Effector CD4-positive, alpha-beta T cell (primary cell): ENCODE measurements at places on chromosomes 13 and 19.
A peak's percentile ranks its signal among the peaks of the same experiment; 100 is the strongest.

GRCh38 chr19:15453906-15454860, 4.4 kb upstream of the WIZ start:
- no peak for DNase-seq

DNA sequence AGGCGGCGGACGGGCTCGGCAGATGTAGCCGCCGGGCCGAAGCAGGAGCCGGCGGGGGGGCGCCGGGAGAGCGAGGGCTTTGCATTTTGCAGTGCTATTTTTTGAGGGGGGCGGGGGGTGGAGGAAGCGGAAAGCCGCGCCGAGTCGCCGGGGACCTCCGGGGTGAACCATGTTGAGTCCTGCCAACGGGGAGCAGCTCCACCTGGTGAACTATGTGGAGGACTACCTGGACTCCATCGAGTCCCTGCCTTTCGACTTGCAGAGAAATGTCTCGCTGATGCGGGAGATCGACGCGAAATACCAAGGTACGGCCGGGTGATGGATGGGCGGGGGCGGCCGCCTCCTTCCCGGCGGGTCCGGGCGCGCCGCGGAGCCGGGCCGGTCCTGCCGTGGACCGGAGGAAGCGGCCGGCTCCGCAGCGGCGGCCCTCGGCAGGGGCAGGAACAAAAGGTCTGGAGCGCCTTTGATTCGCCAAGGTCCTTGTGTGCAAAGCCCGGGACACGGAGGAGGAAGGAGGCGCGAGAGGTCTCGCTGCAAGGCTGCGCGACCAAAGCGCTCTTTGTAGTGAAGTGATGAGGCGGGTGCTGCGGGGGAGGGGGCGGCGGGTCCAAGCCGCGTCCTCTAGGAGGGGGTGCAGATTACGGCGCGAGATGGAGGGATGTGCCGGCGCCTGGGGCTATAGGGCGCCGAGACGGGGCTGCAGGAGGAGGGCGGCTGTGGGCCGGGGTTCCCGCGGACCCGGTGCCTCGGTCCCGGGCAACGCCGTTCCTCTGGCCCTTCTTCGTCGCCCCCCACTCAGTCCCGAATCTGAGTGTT, 689 bp downstream of the ING1 start:
- peak; percentile 74 for DNase-seq

DNA sequence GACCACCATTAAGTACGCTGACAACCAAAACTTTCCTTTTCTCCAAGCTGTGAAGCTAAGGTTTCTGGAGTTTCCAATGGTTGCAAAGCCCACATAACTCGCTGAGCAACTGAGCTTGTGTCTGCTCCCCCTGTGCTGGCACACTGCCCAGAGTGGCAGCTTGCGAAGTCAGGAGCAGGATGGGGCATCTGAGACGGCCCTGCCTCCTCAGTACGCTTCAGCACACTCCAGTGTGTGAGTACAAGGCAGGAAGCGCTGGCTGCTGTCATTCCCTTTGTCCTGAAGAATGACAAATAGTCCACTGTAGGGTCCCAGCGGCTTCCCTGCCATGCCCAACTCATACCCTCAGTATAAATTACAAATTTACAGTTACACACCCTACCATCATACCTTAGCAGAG, 51.5 kb downstream of the SKA3 start:
- no peak for DNase-seq

- DNase-seq = peak; percentile 26
Measured at GRCh38 chr13:71290963-71291841, 575.8 kb downstream of the DACH1 start.

DNA sequence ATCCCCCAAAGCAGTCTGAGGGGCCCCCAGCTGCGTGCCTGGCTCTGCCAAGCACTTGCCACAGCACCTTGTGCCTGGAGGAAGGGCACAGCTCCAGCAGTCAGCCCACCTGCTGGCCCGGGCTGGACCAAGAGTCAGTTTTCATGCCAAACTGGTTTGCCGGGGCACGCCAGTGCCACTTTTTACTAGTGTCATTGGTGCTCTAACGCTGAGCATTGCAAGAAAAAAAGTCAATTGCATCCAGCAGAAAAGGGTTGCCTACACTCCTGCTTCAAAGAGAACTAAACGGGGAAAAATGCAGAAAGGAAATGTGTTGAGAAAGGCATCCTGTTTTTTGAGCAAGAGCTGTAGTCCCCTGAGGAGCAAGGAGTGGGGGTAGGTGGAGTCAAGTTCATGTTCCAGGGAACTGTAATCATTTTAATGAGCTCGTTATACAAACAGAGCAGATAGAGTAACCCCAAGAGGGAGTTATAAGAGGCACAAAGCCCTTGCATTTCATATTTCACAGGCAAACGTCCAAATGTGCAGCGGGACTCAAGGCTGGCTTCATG, 68.4 kb downstream of the F2RL3 start:
- no peak for DNase-seq

DNA sequence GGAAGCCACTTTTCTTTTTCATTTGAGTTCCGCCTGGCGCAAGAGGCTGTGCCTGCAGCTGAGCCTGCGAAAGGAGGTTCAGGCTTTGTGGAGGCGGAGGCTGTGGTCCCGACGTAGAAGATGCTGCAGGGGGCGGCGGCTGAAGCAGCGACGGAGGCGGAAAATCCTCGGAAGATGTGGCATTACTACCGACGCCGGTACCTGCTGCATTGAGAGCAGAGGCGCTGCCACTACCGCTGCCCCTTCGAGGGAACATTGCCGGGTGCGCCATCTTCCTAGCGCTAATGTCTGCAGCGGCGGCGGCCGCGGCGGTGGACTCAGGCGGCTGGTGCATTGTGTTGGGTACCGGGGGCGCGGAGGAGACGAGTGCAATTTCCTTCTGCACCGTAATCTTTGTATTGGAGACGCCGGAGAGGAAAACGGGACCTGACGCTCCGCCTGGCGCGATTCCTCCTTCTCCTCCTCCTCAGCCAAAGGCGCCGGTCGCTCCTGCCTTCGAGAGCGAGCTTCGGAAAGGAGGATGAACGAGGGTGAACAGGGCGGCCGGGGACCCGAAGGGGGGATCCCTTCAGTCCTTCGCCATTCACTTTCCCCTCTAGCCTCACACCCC, at the start of gene TSC22D1:
Gene TSC22D1 (minus strand): TSS at position 590 of the 610 bp plus-strand sequence. CDS start 256 bp downstream, at position 334.
- peak; percentile 58 for DNase-seq

- no peak for DNase-seq
Measured at GRCh38 chr19:4581666-4582553, 22.4 kb upstream of the SEMA6B start.

DNA sequence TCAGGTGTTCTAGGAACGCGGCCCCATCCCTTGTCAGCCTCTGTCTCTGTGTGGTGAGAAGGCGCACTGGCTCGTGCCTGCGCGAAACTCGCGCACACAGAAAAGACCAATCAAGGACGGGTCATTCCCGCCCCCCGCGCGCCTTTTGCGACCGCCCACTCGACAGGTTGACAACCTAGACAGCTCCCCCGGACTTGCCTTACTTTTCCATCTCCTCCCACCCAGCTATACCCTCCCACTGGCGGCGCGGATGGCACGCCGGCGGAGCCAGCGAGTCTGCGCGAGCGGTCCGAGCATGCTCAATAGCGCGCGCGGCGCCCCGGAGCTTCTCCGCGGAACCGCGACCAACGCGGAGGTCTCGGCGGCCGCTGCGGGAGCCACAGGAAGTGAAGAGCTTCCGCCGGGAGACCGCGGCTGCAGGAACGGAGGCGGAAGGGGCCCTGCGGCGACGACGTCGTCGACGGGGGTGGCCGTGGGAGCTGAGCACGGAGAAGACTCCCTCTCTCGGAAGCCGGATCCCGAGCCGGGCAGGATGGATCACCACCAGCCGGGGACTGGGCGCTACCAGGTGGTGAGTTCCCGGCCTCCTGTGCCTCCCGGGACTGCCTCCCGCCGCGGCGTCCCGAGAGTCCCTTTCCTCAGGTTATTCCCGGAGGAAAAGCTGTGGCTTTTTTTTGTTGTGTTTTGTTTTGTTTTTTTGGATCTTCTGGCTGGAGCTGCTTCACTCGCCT, at the start of gene NDFIP2:
Gene NDFIP2 (plus strand): TSS at position 202 of the 731 bp plus-strand sequence. CDS start 49 bp downstream, at position 251.
- peak; percentile 74 for DNase-seq

GRCh38 chr13:44667943-44668342, 91.8 kb upstream of the TSC22D1 start:
- no peak for DNase-seq
